Activated CD8-positive, alpha-beta memory T cell treated with anti-CD3 and anti-CD28 coated beads, Interleukin-2, amount 10 ng/mL, durations not matched to agents 7 days and 5 days (primary cell): ENCODE measurements at places on chromosomes 5 and 9.

DNA sequence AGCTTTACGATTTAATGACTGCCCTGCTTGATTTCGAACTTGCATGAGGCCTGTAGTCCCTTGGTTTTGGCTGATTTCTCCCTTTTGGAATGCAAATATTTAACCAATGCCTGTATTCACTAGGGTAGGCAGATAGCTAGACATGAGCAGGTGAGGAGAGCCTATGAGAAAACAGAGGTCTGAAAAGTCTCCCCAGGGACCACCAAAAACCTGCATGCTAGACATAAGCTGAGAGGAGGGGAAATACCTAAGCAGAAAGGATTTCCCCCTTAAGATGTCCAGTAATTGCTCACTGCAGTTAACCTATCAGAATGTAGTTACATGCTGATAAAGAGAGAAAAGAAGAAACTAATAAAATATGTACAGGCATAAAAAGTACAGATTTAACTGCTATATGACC is 667.4 kb upstream of the SEMA6A start:
- DNase-seq: no peak

GRCh38 chr9:136431782-136432350 is 7.8 kb downstream of the INPP5E start:
- DNase-seq: no peak

DNA sequence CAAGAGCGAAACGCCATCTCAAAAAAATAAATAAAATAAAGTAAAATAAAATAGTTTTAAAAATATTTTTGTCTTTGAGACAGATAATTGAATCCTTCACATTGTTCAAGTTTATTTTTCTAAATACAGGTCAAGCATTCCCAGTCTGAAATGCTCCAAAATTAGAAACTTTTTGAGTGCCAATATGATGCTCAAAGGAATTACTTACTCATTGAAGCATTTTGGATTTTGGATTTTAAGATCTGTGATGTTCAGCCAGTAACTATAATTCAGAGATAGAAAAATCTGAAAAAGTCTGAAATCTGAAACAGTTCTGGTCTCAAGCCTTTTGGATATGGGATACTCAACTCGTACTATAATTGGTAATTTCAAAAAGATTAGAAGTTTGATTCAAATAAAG is 39.8 kb downstream of the RBM27 start:
- no peak for DNase-seq

- no peak for DNase-seq
These were observed 17.2 kb downstream of the FBXW11 start for GRCh38 chr5:171989276-171989675.

DNA sequence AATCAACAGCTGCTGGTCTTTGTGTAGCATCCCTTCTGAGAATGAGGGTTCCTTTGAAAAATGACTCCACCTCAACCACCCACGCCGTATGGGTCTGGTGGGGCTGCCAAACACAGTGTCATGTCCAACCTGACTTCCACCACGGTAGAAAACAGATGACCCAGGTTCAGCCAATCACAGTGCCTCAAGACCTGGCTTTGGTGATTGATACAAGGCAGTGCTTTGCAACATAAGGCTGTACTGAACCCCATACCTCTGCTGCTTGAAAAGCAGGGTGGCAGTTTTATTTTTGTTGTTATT is 11.5 kb upstream of the TGFBR1 start:
- peak; percentile 90 for DNase-seq

GRCh38 chr9:120970244-120970643 is 43.6 kb upstream of the TRAF1 start:
- no peak for DNase-seq

- DNase-seq: no peak
These were observed 102.3 kb downstream of the GLDC start for GRCh38 chr9:6543204-6543603.

- DNase-seq: no peak
These were observed 23.9 kb downstream of the LARP1 start for GRCh38 chr5:154779105-154779504.

GRCh38 chr9:16026886-16027285 is 474.0 kb downstream of the CCDC171 start:
- no peak for DNase-seq

- DNase-seq: no peak
These were observed 23.9 kb downstream of the SPARC start for GRCh38 chr5:151662805-151663204.

GRCh38 chr9:100591639-100592412 is 13.9 kb downstream of the CAVIN4 start:
- DNase-seq: no peak

DNA sequence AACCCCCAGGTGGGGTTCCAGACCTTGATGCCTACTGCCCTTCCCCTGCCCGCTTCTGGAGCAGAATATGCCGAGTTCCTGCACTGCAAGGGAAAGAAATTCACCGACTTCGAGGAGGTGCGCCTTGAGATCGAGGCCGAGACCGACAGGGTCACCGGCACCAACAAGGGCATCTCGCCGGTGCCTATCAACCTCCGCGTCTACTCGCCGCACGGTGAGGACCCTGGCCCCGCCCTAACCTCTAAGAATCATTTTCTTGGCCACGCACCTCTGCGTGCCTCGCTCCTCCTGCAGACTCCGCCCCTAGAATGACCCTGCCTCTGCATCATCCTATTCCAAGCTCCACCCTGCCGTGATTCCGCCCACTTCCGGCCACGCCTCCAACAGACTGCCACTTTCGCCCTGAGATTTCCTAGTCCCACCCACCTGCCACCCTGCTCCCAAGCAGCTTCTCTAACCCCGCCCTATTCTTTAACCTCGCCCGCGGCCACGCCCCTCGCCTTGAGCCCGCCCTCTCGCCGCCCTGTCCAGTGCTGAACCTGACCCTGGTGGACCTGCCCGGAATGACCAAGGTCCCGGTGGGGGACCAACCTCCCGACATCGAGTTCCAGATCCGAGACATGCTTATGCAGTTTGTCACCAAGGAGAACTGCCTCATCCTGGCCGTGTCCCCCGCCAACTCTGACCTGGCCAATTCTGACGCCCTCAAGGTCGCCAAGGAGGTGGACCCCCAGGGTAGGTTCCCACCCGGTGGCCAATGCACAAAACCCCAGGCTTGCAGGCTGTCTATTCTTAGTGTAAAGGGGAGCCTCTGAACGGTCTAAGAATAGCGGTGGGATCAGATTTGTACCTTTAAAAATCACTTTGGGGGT is 15.6 kb downstream of the DNM1 start:
- DNase-seq: peak; percentile 97

- no peak for DNase-seq
These were observed 285.8 kb upstream of the ZNF608 start for GRCh38 chr5:125032286-125032685.

DNA sequence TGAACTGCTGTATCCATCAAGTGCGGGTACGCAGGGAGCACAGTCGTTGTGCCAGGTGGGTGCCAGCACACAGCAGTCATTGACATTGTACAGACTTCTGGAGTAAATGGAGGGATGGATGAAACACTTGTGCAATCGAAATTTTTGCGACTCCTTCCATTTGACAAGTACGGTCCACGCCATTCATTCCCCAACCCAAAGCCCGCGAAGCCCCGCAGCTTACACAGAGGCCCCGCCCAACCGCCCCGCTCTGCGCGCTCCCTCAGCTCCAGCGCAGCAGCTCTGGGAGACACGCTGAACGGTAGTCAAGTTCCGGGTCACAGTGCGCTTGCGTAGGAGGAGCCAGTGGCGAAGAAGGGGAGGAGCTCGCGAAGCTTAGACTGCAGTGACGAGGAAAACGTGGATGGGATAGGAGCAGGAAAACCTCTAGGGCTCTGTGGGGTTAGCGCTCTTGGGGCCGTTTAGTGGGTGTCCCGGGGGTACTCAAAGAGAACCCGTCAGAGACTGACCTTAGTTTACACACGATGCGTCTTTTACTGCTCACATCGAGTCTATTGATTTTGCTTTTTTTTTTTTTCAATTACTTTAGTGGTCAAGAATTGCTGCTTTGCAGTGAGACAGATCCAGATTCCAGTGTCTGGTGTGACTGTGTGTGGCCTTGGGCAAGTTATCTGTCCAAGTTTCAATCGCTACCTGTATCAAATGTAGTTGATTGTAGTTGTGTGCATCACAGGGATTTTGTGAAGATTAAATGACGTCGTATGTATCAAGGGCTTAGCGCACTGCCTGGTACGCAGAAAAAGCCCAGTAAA is 15.3 kb upstream of the MSANTD3 start:
- DNase-seq: peak; percentile 93

- no peak for DNase-seq
These were observed 33.5 kb downstream of the SHC3 start for GRCh38 chr9:89145097-89145496.

- no peak for DNase-seq
These were observed 42.3 kb downstream of the RNF180 start for GRCh38 chr5:64207978-64208377.

DNA sequence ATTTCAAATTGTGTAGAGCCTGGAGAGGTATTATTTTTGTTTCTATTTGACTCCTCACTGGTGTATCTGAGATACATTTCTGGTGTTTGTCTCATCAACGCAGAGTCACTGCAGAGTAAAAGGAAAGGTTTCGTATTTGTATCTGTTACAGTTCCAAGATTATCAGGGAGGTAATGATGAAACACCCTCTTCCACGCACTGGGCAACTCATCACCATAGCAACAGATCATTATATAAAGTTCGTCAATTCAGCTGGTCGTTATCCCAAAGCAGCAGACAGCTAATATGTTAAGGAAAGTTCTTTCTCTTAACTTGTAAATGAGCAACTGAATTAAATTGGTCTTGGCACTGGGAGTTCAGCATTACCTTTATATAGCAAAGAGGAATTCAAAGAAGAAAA is 513.5 kb downstream of the MTRR start:
- no peak for DNase-seq

GRCh38 chr5:83084336-83084735 is 7.0 kb downstream of the XRCC4 start:
- DNase-seq: no peak

GRCh38 chr5:9765419-9766140 is 135.4 kb upstream of the TAS2R1 start:
- DNase-seq: no peak

DNA sequence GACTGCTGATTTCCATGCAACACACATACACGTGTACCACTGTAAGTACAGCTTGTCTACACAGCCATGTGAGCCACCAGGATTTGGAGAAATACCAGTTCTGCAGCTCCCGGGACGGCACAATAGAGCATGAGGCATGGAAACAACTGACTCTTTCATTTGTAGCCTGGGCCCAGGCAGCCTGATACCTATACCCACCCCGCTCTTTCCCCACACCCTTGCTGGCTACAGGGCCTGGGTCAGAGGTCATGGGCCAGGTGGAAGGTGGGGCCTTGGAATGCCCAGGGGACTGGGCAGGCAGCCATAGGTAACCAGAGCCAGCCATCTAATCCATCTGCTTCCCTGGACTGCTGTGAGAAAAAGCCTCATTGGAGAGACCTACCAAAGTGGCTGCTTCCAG is 39.0 kb upstream of the ZSWIM6 start:
- DNase-seq: no peak

DNA sequence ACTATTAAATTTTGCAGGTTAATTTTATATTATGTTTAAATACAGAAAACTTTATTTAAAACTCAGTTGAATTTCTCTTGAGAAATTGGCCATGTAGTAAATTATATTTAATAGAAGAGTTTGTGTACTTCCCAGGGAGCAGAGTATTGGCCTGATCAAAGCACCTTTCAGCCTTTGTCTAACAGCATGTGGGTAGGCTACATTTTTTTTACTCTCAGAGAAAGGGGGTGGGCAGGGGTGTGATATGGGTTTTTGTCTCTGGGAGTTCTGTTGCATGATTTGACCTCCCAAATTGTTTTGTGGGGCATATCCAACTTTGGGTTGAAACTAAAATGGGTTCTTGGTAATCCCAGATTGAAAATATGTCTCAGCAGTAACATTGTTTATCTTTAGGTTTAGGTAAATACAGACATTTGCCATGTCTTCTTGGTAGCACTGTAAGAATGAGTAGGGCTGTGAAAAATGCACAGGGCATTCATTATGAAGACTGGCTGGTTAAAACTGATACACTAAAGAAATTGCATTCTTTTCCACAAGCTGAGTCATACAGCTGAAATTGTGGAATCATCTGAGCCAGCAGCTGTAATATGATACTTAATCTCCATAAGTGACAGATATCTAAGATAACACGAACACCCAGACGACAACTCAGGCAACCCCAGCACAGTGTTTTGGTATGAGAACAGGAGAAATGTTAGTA is 75.4 kb upstream of the CDKN2B start:
- no peak for DNase-seq

DNA sequence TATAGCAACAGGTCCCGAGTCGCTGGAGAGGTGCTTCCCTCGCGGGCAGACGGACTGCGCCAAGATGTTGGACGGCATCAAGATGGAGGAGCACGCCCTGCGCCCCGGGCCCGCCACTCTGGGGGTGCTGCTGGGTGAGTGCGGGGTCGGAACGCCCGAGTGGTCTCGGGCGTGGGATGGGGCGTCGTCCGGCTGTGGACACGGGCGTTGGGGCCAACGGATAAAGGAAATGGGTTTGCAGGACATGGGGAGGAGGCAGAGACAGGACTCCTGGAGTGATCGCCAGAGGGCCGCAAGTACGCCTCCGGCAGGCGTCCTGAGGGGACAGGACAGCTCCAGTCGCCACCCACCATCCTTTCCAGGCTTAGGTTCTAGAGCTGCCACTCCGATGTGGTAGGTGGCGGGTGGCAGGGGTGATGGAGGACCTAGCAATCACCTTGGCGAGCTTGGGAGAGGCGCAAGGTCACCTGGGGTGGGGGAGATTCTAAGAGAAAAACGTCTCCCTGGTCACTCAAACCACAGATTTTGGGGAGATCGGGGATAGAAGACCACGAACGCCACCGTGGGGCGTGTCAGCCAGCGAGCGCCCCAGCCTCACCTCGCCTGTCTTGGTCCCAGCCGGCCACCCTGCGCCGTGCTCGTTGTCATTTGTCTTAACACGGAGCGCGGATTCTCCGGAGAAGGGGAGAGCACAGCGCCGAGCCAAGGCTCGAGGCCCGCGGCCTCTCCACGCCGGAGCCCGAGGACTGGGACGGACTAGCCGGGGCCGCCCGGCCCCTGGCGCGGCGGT is 922 bp downstream of the LMX1B start:
- no peak for DNase-seq

- no peak for DNase-seq
These were observed 16.9 kb downstream of the UBTD2 start for GRCh38 chr5:172266676-172267092.

DNA sequence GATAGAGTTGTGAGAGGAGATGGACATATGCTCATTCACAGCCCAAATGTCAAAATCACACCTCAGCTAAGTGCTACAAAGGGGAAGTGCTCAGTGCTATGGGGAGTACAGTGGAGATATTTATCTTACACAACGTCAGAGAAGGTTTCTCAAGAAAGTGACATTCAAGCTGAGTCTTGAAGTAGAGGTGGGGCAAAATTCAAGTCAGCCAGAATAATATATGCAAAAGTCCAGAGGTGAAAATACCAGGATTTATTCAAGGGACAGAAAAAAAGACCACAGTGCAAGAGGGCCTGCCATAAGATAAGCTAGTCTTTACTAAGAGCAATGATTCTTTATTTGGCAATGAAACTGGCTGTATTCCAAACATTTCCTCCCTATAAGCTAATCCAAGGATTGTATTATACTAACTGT is 327.8 kb upstream of the PIK3R1 start:
- no peak for DNase-seq

- no peak for DNase-seq
These were observed 154.3 kb upstream of the TBC1D2 start for GRCh38 chr9:98409719-98410118.
